Dermis microvascular lymphatic vessel endothelial cell (primary cell): ENCODE measurements at places on chromosomes 16 and 17. TPM values are rescaled to one million over a fixed set of nuclear protein-coding genes. Genes with fewer than 3 reads are reported as not detected.

DNA sequence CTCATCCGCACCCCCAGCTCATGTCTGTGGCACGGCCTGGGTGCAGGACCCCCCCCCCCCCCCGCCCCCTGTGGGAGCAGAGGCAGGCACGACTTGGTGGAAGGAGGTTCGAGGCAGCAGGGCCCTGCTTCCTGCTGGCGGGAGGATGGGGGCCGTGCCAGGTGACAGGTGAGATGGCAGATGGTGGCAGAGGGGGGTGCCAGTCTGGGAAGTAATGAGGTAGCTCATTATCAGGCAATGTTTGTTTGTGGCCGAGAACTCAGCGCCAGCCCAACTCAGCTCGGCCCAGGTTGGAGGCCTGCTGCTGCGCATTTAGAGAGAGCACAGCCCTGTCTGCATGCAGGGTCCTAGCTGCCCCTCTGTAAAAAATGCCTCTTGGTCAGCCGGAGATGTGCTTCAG, 40.1 kb upstream of the JPH3 start:
- DNase-seq: no peak

DNA sequence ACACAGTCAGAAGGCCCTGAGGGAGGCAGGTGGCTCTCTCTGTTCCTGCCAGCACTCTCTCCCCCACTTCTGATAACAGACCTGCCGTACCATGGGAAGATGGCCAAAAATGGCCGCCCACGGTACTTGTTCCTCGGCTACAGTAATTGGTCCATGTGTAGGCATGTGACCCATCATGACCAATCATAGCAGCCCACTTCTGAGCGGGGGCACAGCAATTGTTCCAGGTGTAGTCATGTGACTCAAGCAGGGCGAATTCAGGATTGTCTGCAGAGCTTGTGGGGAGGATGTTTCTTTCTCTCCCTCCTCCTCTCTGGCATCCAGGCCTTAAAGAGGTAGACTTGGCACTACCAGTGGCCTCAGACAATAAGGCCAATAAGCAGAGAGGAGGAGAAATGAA, 250.4 kb downstream of the MRTFB start:
- no peak for DNase-seq

GPR179 gene
- total RNA-seq: not detected in 2 replicates

GRCh38 chr17:60060474-60060873, 18.2 kb downstream of the HEATR6 start:
- DNase-seq: no peak

DNA sequence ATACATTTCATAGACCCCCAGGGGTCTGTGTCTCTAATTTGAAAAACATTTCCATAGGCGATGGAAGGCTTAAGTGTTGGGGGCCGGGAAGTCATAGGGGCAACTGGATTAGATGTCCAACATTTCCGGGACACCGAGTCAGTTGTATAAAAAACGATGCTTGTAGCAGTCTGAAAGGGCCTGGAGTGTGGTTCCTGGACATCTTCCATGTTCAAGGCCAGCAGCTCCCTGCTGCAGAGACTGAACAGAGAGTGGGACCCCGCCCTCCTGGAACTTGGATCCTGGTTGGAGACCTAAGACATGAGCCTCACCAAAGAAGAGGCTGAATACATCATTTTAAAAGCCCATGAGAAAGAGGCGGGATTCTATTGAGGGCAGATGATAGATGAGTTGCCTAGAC, 82.0 kb upstream of the ZNF423 start:
- no peak for DNase-seq

- no peak for DNase-seq
Measured at GRCh38 chr17:45016237-45016636, 35.2 kb downstream of the DCAKD start.

HOXB2 gene
- total RNA-seq: 0.51 and 0.63 TPM in 2 replicates

DNA sequence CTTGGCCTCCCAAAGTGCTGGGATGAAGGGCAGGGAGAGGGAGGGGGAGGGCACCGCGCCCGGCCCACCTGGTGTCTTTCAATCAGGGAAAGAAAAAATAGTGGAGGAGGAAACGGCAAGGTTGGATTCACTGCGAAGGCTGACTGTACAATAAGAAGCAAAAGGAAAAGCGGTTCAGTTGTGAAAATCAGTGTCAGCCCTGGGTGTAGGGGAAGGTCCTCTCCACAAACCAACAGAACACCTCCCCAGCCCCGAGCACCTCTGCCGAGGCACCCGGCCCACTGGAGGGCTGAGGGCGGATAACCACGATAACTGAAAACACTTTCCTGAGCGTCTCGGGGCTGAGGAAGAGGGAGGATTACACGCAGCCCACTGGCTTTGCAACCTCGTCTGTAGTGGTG, 1.4 kb upstream of the SPG7 start:
- DNase-seq: no peak
